ENCODE measurements at places on chromosomes 11 and 22.
A peak's percentile ranks its signal among the peaks of the same experiment; 100 is the strongest.

DNA sequence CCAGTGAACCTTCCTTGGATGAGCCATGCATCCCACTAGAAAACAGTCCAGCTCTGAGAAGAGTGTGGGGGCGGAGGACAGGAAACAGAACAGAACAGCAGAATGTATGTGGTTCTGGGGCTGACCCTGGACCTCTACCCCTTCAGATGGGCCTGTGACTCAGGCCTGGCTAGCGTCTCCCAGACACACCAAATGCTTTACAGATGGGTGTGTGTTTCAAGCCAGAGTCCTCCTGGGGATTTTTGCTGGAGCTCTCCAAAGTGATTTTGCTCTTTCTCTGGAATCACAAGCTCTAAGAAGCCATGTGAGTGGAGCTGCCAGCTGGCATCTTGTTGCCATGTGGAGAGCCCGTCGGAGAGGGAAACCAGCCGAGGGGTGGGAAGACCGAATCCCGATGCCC is 13.2 kb upstream of the C1QTNF4 start:
- H3K4me3 ChIP-seq, result no peak overlapping the region
- H3K27me3 ChIP-seq, result no peaks in the 10 kb centered on the region
- DNase-seq, result no peak

GRCh38 chr11:91086028-91086427 is 863.2 kb upstream of the CHORDC1 start:
- H3K4me1 ChIP-seq, result no peaks in the 10 kb centered on the region
- H3K4me3 ChIP-seq, result no peak overlapping the region
- H3K27me3 ChIP-seq, result no peaks in the 10 kb centered on the region
- no peak overlapping the region for H3K27ac ChIP-seq
- no peaks in the 10 kb centered on the region for H3K36me3 ChIP-seq

GRCh38 chr11:10793470-10794255 is 15.1 kb downstream of the EIF4G2 start:
- no peak overlapping the region for H3K4me3 ChIP-seq
- DNase-seq, result no peak

DNA sequence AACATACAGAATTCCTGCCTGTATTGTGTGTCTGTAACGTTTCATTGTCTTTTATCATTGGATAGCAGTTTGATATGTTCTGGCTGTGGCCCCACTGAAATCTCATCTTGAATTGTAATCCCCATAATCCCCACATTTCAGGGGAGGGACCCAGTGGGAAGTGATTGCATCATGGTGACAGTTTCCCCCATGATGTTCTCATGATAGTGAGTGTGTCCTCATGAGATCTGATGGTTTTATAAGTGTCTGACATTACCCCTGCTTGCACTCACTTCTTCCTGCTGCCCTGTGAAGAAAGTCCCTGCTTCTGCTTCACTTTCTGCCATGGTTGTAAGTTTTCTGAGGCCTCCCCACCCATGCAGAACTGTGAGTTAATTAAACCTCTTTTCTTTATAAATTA is 19.6 kb upstream of the MTMR2 start:
- H3K4me3 ChIP-seq, result no peak overlapping the region
- no peak overlapping the region for H3K27ac ChIP-seq
- no peaks in the 10 kb centered on the region for H3K27me3 ChIP-seq
- H3K4me1 ChIP-seq, result no peaks in the 10 kb centered on the region

DNA sequence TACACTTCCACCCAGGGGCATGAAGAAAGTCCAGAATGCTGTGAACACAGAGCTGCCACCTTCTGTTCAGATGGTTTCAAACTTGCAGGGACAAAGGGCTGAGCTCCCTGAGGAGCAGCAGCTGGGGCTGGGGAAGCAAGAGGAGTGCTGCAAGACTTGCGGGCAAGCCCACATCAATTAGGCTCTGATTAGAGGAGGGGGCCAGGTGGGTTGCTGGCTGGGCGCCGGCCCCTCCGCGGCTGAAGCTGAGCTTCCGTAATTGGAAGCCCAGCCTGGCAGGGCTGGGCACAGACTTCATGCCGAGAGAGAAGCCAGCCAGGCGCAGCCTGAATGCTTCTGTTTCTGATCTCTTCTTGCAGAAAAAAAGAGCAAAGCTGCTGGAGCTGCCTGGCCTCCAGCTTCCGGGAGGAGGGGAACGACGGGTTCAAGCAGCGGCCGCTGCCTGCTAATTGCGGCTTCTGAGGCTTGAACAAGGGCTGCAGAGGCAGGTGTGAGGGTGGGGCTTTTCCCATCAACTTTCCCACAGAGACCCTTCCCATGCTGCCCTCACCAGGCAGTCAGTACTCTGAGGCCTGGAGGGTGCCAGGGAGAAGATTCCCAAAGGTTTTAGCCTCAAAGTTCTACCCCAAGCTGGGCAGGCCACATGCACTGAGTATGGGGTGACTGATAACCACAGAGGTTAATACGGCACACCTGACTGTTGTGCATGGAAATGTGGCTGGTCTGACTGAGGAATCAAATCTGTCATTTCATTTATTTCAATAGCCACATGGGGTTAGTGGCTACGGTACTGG is 91.1 kb upstream of the LMO1 start:
- DNase-seq, result peak; percentile 64
- H3K27me3 ChIP-seq, result no peaks in the 10 kb centered on the region
- peak overlapping the region; percentile 78 for H3K27ac ChIP-seq
- H3K4me1 ChIP-seq, result no peaks in the 10 kb centered on the region
- H3K4me3 ChIP-seq, result no peak overlapping the region

DNA sequence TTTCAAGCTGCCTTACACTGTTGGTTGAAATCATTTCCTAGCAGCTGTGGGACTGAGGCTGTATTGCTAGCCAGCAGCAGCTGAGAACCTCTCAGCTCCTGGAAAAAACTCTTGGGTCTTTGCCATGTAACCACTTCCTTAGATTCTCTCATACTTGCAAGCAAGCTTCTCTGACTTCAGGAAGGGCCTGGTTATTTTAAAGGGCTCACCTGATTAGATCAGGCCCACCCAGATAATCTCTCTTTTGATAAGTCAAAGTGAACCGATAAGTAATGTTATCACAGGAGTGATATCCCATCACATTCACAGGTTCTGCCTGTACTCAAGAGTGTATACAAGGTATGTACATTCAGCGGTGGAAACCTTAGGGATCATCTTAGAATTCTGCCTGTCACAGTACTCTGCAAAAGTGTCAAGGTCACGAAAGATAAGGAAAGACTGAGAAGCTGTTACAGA is 7.4 kb upstream of the CLPB start:
- H3K4me1 ChIP-seq, result no peaks in the 10 kb centered on the region
- no peak overlapping the region for H3K4me3 ChIP-seq
- DNase-seq, result no peak
- H3K27ac ChIP-seq, result no peak overlapping the region
- H3K36me3 ChIP-seq, result no peaks in the 10 kb centered on the region

- no peaks in the 10 kb centered on the region for H3K36me3 ChIP-seq
- H3K4me1 ChIP-seq, result peaks cover 4% of the 10 kb centered on the region
- H3K27me3 ChIP-seq, result no peaks in the 10 kb centered on the region
- no peak overlapping the region for H3K27ac ChIP-seq
- no peak overlapping the region for H3K4me3 ChIP-seq
- no peak for DNase-seq
Measured at GRCh38 chr11:45079943-45080719, 66.3 kb upstream of the PRDM11 start.

- H3K36me3 ChIP-seq, result peaks cover 85% of the 10 kb centered on the region
- no peak overlapping the region for H3K27ac ChIP-seq
- H3K4me3 ChIP-seq, result no peak overlapping the region
- peaks cover 6% of the 10 kb centered on the region for H3K4me1 ChIP-seq
- no peaks in the 10 kb centered on the region for H3K27me3 ChIP-seq
Measured at GRCh38 chr22:24087071-24087795, 76.1 kb downstream of the CABIN1 start.

- H3K4me3 ChIP-seq, result no peak within 1 kb of the TSS
- no peaks in the 10 kb centered on the region for H3K27me3 ChIP-seq
- no peak for DNase-seq
- no peaks in the 10 kb centered on the region for H3K36me3 ChIP-seq
- H3K4me1 ChIP-seq, result no peaks in the 10 kb centered on the region
Measured at GRCh38 chr11:58204042-58204441, at the start of gene OR1S2. OR1S2 (minus strand) TSS chr11:58204142; CDS start chr11:58204142, 0 bp downstream.

- H3K27ac ChIP-seq, result no peak overlapping the region
- no peaks in the 10 kb centered on the region for H3K27me3 ChIP-seq
- H3K4me1 ChIP-seq, result peaks cover 9% of the 10 kb centered on the region
- H3K4me3 ChIP-seq, result no peak overlapping the region
- no peaks in the 10 kb centered on the region for H3K36me3 ChIP-seq
Measured at GRCh38 chr11:75536786-75537641, 11.3 kb upstream of the GDPD5 start.

GRCh38 chr11:76007166-76007565 is 192.2 kb downstream of the UVRAG start:
- H3K27me3 ChIP-seq, result no peaks in the 10 kb centered on the region
- no peak overlapping the region for H3K4me3 ChIP-seq
- no peak overlapping the region for H3K27ac ChIP-seq
- DNase-seq, result no peak
- H3K36me3 ChIP-seq, result peaks cover 48% of the 10 kb centered on the region

DNA sequence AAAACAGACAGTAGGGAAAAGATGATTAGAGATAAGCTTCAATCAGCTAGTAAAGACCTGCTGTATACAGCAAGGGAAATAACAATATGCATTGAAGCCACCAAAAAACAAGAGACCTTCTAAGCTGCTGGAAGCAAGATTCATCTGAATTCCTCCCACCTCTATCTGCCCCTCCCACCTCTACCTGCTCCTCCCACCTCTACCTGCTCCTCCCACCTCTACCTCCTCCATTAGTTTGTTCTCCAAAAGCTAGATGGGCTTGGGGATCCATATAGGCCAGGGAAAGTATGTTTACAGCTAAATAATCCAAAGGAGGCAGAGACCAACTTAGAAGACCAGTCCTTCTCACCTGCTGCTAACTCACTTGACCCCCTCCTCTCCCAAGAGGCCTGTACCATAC is 33.2 kb downstream of the PAK1 start:
- peak; percentile 59 for DNase-seq
- H3K4me3 ChIP-seq, result no peak overlapping the region
- H3K4me1 ChIP-seq, result peaks cover 9% of the 10 kb centered on the region
- no peak overlapping the region for H3K27ac ChIP-seq

DNA sequence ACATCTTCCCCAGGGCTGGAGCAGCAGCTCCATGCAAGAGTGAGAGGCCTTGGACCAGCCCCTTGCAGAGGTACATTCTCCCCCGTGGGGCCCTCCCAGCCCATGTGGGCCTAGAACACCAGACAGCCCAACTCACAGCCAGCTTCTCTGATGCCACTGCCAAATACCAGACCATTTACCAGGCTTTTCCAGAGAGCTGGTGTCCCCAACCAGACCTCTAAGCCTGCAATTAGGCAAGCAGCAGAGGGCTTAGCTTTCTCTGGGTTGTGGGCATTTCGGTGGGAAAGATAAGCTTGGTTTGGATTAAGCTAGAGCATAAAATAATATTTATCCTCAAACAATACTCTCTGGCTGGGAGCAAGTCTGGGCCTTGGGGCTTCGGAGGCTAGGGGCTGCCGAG is 75.6 kb downstream of the TP53I11 start:
- H3K4me1 ChIP-seq, result peaks cover 14% of the 10 kb centered on the region
- no peak overlapping the region for H3K4me3 ChIP-seq
- H3K27ac ChIP-seq, result no peak overlapping the region
- DNase-seq, result no peak
- no peaks in the 10 kb centered on the region for H3K27me3 ChIP-seq

DNA sequence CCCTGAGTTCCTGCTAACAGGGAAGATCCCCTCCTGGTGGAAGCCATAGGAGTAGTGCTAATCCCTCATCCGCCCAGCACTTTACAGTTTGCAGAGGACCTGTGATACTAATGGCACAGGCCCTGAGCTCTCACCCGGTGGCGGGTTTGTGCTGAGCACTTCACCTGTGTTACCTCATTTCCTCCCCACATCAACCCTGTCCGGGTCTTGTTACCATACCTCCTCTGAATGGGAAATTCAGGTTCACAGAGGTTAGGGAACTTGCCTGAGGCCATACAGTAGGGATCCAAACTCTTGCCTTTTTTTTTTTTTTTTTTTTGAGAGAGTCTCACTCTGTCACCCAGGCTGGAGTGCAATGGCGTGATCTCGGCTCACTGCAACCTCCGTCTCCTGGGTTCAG is 25.2 kb downstream of the CAPN1 start:
- H3K4me1 ChIP-seq, result peaks cover 1% of the 10 kb centered on the region
- no peaks in the 10 kb centered on the region for H3K27me3 ChIP-seq
- peaks cover 74% of the 10 kb centered on the region for H3K36me3 ChIP-seq
- H3K4me3 ChIP-seq, result no peak overlapping the region

- peaks cover 10% of the 10 kb centered on the region for H3K4me1 ChIP-seq
- no peak overlapping the region for H3K27ac ChIP-seq
- no peaks in the 10 kb centered on the region for H3K36me3 ChIP-seq
- H3K4me3 ChIP-seq, result no peak overlapping the region
Measured at GRCh38 chr11:96319898-96320656, 22.9 kb downstream of the MAML2 start.

DNA sequence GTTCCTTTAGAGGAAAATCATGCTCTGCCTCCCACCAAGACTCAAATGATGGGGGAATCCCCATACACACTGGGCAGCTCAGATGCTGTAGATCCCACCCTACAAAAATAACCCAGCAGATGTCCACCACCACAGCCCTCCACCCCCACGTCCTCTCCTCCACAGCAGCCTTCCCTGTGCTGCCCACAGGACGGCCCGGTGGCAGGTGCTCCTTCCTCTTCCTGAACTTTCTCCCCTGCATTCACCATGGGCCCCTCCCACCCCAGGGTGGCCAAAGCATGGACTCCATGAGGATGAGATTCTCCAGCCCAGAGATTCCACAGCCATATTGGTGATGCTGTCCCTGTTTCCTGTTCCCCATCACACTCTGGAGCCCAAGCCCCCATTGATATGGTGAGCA is 368.3 kb downstream of the CADM1 start:
- DNase-seq, result no peak
- H3K27me3 ChIP-seq, result no peaks in the 10 kb centered on the region
- H3K4me3 ChIP-seq, result no peak overlapping the region
- H3K4me1 ChIP-seq, result peaks cover 3% of the 10 kb centered on the region

GRCh38 chr11:56852131-56852530 is 103.6 kb upstream of the OR9G4 start:
- no peak overlapping the region for H3K4me3 ChIP-seq
- no peak for DNase-seq
- H3K27me3 ChIP-seq, result peaks cover 26% of the 10 kb centered on the region
- no peak overlapping the region for H3K27ac ChIP-seq
- no peaks in the 10 kb centered on the region for H3K36me3 ChIP-seq

DNA sequence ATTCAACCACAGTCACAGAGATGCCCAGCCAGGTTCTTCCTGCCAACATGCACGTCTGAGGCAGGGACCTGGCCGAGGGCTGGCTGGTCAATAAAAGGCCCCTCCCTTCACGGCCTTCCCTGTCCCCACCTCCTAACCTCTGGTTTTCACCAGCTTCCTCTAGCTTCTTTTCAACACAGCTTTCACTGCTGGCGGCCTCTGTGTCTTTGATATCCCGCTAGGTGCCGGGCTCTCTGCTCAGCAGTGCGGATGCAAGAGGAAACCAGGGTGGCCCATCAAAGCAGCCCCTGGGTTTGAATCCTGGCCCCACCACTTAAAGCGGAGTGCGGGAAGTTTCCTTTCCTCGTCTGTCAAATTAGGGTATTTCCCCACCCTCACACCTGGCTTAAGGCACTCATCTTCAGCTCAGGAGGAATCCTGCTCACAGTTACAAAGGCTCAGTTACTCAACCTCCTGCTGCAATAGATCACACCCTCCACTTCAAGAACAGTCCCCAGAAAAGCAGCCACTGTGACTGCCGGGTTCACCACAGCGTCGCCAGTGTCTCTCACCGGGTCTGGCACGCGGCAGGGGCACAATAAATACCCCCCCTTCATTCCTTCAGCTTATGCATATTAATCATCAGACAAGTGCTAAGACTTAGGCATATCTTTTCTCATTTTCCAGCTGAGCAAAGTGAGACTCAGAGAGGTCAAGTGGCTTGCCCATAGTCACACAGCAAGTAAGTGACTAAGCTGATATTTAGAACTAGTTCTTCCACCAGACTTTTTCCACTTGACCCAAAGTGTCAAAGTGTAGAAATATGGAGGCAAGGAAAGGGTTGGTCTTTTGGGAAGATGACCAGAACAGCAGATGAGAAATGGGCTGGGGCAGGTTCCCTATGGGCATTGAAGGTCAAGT is 45.7 kb downstream of the TXN2 start:
- no peak overlapping the region for H3K27ac ChIP-seq
- peaks cover 21% of the 10 kb centered on the region for H3K4me1 ChIP-seq
